Eye (tissue), 1 donor: ENCODE measurements at places on chromosomes 16 and 17.
A peak's percentile ranks its signal among the peaks of the same experiment; 100 is the strongest.

DNA sequence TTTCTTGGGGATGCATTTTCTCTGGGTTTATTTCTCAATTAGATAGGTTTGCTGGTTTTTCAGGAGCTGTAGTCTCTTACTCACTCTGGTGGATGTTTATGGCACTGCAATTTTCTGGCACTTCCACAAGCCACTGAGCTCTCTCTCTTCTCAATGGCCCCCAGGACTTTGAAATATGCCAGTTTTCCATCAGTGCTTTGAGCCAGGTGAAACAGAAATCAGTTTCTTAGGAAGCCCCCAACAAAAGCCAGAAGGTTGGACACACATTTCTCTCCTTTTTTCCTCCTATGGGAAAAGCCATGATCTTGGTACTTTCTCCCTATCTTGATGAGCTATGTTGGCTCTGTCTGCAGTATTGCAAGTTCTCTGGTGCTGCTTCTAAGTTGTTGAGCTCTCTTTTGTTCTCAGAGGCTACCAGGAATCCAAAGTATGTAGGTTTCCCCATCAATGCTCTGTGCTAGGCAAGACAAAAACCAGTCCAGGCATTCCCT, 90.7 kb upstream of the SMIM36 start:
- DNase-seq = peak; percentile 24

GRCh38 chr16:974611-975261, 4.0 kb upstream of the LMF1 start:
- DNase-seq = peak; percentile 46

GRCh38 chr17:60902399-60902798, 224.7 kb downstream of the BCAS3 start:
- peak; percentile 69 for DNase-seq

GRCh38 chr16:82319038-82319437, 149.0 kb upstream of the MPHOSPH6 start:
- no peak for DNase-seq

DNA sequence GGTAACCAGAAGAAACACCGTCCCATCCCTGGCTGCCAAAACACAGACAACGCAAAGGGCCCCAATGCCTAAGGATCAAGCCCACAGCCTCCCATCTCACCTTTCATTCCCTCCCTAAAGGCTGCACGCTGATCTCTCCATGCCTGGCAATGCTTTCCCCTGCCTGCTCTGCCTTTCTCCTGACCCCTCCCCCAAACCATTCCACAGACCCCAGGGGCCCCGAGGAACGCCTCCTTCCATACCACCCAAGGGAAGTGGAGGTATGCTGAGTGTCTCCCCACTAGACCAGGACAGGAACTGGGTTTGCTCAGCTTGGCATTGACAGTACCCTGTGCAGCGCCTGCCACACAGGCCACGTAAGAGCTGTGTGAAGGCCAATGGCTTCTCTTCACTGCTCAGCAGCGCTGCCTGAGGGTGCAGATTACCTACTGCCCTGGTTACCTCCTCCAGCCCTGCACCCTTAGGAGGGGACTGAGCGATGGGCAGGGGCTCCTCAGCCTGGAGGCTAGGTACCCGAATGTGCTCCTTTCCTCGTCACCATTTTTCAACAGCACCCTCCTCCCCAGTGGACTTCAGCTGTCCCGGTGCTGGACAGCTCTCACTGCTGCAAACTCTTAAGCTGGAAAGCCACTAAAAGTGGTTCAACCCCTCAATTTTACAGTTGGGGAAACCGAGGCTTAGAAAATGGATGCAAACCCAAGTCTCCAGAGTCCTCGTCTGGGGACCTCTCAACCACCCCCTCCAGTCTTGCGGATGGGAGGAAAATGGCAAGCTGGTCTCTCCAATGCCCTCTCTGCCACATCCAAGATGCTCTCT, 45.0 kb downstream of the SRCIN1 start:
- peak; percentile 72 for DNase-seq

DNA sequence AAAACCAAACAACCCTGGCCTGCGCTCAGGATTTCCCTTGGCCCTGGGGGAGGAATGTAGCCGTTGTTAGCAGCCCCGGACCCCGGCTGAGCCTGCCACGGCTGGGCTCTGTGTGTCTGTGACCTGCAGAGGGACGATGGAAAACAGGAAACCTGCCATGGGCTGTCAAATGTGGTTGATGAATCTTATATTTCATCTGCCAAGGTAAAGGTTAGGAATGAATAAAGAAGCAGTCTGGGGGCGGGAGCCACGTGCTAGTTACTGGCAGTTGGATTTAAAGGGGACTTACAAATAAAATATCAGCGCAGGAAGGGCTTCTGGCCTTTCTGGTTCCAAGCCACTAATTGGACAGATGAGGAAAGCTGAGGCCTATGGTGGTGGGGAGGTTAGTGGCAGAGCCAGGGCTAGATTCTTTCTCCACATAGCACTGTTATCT, at the start of gene KRT23:
TSS of gene KRT23 (minus strand) at position 263 of the 436 bp plus-strand sequence. CDS start 1,043 bp downstream, outside the sequence.
- no peak for DNase-seq

- DNase-seq = peak; percentile 77
Measured at GRCh38 chr17:63150994-63151464, 185.0 kb downstream of the TANC2 start.

GRCh38 chr16:84380405-84380804, 12.1 kb downstream of the ATP2C2 start:
- DNase-seq = no peak

DNA sequence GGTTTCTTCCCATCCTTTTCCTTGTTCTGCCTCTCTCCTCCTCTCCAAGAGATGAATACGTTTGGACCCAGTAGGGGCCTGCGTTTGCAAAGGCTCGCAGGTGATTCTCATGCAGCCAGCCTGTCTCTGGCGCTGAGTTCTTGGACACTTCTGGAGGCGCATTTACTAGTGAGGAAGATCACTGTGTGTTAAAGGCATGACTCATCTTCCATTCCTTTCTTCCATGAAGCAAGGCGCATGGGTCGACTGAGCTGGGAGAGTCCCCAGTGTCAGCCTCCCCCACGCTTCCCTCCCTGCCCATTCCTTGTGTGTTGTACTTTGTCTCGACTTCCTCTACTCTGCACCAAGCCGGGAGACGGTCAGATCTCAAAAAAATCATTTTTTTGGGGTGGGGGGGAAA, 159.9 kb upstream of the EEF2KMT start:
- DNase-seq = no peak

- DNase-seq = no peak
Measured at GRCh38 chr16:81931927-81932326, 79.3 kb downstream of the SDR42E1 start.

DNA sequence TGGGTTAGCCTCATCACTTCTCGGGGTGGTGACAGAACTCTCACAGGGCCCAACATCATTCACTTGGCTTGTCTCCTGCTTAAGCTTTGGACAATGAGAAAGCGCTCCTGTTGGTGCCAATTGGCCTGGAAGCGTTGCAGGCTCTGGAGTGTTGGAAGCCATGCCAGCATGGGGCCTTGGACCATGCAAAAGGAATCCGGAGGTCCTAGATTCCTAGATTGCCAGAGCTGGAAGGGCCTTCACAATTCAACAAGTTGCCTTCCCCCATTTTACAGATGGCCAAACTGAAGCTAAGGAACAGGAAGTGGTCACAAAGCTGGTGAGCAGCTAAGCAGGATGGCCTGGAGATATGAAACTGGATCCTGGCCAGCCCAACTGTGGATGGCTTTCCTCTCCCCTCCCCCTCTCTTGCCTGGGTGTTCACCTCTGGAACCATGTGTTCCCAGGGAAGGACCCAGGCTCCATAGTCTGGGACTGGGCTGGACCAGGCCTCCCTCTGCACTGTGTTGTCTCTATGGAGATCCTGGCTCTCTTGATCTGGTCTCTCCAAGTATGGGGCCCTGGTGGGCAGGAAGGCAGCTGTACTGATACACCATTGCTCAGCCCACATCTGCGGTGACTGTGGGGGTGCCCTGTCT, 6.0 kb upstream of the IGFBP4 start:
- no peak for DNase-seq

DNA sequence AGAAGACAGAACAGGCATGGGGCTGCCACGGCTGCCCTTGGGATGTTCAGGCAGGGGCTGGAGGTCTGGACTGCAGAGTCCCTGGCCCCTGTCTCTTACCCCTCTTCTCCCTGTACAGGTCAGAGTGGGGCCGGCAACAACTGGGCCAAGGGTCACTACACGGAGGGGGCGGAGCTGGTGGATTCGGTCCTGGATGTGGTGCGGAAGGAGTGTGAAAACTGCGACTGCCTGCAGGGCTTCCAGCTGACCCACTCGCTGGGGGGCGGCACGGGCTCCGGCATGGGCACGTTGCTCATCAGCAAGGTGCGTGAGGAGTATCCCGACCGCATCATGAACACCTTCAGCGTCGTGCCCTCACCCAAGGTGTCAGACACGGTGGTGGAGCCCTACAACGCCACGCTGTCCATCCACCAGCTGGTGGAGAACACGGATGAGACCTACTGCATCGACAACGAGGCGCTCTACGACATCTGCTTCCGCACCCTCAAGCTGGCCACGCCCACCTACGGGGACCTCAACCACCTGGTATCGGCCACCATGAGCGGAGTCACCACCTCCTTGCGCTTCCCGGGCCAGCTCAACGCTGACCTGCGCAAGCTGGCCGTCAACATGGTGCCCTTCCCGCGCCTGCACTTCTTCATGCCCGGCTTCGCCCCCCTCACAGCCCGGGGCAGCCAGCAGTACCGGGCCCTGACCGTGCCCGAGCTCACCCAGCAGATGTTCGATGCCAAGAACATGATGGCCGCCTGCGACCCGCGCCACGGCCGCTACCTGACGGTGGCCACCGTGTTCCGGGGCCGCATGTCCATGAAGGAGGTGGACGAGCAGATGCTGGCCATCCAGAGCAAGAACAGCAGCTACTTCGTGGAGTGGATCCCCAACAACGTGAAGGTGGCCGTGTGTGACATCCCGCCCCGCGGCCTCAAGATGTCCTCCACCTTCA, 11.7 kb downstream of the TUBB3 start:
- DNase-seq = no peak

- no peak for DNase-seq
Measured at GRCh38 chr17:77425348-77425747, 284.6 kb downstream of the SEC14L1 start.

DNA sequence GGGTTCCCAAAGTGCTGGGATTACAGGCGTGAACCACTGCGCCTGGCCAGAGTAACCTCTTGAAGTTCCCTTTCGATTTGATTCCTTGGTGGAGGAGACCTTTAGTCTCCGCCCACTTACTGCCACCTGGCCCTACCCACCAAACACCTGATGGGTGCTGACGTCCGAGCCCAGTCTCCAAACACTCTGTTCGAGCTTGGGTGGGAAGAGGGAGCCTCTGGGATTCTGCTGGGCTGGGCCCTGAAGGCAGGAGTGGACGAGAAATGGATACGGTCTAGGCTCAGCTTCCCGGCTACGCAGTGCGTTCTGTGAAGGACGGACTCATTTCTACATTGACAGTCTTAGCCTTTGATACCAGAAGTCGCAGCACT, 870 bp upstream of the ITGA3 start:
- DNase-seq = no peak

DNA sequence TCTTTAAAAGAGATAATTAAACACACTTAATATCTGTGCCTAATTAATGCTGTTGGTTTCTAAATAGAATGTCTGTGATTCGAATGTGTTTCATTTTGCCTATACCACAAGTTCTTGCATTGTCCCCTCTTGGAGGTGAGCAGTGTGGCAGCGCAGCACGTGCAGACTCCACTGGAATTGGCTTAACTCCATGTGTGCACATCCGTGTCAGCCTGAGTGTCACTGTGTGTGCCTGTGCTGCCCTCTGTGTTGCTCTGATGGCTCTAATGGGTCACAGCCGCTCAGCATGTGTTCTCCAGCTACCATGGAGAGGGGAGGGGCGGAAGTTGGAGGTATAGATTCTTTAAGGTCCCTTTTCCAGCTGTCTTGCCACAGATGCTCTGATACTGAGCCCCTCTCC, 226.6 kb downstream of the SPECC1 start:
- peak; percentile 42 for DNase-seq

DNA sequence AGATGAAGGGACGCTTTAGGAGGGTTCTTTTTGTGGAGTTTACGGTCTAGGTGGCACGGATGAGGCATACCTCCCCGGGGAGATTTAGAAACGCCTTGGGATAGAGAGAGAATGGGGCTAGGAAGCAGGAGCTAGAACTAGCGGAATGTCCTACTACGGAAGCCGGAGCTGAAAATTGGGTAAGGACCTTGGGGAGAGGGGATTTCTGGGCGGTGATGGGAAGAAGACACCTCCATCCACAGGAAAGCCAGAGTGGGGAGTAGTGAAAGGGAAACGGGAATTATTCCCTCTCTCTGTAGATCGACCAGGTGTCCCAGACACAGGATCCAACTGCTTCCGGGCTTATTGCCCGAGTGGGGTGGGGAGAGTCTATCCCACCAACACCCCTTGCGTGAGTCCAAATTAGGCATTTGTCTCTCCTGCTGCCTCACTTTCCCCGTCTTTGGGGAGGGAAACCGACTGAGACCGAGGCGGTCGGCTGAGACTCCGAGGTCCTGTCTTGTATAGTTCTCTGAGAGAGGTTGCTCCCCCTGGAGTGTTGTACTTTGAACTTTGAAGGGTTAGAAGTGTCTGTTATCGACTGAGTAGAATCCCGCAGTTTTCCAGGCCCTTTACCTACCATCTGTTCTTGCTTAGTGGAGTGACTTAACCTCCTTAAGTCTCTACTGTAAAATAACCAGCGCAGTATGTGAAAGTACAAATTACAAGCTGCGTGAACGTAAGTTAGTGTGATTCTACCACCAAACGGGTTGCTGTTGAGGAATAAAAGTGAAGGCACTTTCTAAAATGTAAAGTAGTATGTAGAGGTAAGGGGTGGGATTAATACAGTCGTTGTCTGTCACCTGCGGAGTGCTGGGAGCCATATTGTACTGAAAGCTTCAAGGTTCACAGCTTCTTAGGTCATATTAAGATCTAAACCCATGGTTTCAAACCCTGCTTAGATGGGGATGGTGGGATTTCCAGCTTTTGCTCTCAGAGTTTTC, 1.0 kb downstream of the RSPRY1 start:
- peak; percentile 79 for DNase-seq

DNA sequence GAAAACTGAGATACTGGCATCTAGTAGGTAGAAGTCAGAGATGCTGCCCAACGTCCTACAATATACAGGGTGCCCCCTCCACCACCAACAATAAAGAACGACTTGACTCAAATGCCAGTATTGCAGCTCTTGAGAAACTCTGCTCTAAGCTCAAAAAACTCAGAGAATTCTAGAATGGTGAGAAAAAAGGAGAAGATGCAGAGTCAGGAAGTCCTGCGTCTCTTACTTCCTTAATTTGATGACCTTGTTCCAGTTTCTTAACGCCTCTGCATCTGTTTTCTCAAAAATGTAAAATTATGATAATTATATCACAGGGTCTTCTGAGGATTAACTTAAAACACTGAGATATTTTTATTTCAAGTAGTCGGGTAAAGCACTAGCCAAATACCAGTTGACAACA, 1.7 kb upstream of the HSBP1 start:
- no peak for DNase-seq

- DNase-seq = no peak
Measured at GRCh38 chr17:65749479-65749878, 188.0 kb upstream of the AXIN2 start.
